Immature natural killer cell (primary cell): ENCODE measurements at places on chromosomes 11 and 22. TPM values are rescaled to one million over a fixed set of nuclear protein-coding genes. Genes with fewer than 3 reads are reported as not detected.

LRRC32 gene
- not detected for polyA plus RNA-seq

GRCh38 chr11:81421251-81421860 lies 1312.3 kb downstream of the FAM181B start:
- DNase-seq, result no peak

DNA sequence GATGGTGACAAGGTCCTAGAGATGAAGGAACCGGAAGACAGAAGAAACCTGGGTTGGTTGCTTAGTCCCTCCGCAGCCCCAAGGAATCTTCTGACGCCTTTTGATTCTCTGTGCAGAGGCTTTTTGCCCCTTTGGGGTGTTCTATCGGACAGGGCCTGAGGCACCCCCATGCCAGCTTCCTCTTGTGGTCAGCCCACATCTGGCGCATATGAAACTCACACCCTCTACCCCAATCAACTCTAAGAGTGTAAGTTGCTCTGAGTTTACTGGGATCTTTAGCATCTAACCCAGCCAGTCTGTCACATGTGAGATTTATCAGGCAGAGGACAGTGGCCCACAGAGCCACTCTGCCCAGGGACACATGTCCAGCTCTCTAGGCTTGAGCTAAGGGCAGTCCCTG lies 17.4 kb downstream of the RASD2 start:
- no peak for DNase-seq

MLC1 gene
- 71.7 TPM for polyA plus RNA-seq
